ENCODE measurements at places on chromosomes 7 and 10.

DNA sequence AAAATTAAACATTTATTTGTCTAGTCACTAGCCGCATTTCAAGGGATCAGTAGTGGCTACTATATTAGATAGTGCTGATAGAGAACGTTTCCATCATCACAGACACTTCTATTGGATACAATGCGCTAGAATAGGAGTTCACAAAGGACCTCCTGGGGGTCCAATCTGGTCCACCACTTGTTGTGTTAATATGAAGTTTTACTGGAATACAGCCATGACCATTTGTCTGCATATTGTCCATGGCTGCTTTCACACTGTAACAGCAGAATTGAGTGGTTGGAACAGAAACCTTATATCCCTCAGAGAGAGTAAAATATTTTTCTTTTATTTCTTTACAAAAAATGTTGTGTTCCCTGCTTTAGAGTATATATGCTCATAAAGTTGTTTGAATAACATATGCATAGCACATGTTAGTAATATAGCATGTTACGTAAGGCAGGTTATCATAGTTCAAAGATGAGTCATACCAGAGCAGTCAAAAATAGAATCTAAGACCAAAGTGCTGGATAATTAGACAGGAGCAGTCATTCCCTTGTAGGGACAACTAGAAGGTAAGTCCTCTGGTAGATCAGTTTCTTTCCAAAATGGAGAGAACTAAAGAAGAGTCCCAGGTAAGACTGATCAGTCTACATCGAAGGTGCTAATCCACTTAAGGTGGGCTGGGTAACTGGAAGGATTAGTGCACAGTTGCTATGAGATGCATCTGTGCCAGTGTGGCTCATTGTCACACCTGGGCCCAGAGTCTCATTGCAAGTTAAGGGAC is 14.9 kb downstream of the BZW2 start:
- DNase-seq, result no peak

DNA sequence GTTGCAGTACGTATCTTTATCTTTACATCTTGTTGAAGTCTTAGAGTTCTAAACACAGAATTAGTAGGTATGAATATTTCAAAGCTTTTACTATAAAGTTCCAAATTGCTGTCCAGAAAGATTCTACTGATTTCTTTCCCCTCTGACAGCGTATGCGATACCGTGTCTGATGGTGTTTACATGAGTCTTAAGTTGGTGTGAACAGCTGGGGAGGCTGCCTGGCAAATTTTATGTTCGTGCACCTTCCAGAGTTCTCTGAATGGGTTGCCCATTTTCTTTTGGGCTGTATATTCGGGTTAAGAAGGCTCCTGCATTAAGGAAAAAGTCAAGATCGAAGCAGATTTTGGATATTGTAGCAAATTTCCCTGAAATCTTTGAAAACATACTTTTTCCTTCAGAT is 8.3 kb downstream of the MDH2 start:
- DNase-seq, result no peak

- no peak for DNase-seq
Measured at GRCh38 chr10:5293691-5294550, 70.8 kb upstream of the UCN3 start.

GRCh38 chr10:93752761-93753160 is 5.0 kb upstream of the LGI1 start:
- DNase-seq, result no peak

DNA sequence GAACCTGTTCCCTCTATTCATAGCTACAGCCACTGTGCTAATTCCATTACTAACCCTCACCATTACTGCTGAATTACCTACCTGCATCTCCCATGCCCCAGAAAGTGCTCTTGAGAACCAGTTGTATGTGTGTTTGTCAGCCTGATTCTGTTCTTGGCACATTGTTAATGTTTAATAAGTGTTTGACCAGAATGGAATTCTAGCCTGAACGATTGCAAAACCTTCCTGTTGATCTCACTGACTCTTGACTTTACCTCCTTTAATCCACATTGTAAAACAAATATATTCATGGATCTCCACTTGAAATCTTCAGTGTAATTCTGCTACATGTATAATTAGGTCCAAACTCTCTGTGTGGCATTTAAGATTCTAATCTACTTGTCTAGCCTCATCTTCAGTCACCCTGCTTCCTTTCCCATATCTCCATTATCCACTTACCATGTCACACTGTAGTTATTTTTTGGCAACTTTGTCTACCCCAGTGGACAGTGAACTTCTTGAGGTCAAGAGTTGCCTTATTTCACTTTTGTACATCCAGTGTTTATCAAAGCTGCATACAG is 4.9 kb downstream of the ZNF277 start:
- DNase-seq, result no peak

GRCh38 chr7:18179093-18179492 is 151.4 kb upstream of the PRPS1L1 start:
- no peak for DNase-seq

DNA sequence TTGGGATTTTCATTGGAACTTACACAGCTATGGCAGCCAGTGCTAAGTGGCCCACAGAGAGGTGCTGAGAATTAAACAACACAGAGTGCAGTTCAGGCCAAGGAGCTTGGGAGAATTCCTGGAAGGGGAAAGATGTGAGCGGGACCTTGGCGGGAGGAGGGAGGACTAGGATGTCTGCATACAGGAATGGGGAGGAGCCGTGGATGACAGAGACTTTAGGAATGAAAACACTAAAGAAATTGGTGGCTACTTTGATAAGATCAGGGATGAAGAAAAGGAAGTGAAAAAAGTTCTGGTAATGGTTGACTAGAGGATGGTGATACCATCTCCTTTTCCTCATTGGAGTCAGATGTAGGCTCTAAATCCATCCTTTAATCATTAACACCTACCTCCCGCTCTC is 234.2 kb upstream of the FZD8 start:
- DNase-seq, result peak; percentile 52

All from right hindlimb (tissue), 1 donor.